ENCODE measurements at places on chromosomes 16 and 17. TPM values are rescaled to one million over a fixed set of nuclear protein-coding genes. Genes with fewer than 3 reads are reported as not detected.
A peak's percentile ranks its signal among the peaks of the same experiment; 100 is the strongest.

GRCh38 chr16:53866520-53866919 is 162.6 kb downstream of the FTO start:
- no peak for DNase-seq

- no peak for DNase-seq
Measured at GRCh38 chr17:65442250-65442649, 119.2 kb downstream of the AXIN2 start.

DNA sequence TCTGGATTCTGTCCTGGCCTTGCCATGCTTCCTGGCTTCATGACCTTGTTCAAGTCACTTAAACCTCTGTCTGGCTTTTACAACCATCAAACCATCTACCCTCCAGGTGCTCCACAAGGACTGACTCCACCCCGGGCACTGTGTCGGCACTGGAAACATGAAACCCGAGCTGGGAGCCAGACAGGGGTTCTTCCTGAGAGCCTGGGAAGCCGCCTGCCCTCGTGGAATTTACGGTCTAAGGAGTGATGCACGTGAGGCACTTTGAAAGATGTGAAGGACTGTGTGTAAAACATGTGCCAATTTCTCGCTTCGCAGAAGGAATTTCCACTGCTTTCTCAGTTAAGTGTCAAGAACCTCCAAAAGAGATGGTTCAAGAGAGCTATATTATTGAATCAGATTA is 11.6 kb downstream of the CDK5R1 start:
- DNase-seq, result peak; percentile 81

- no peak for DNase-seq
Measured at GRCh38 chr16:80164966-80165550, 375.7 kb upstream of the DYNLRB2 start.

The ZNF385C gene
- total RNA-seq, result 2.3 TPM

The STAC2 gene
- 0.46 TPM for total RNA-seq

- DNase-seq, result no peak
Measured at GRCh38 chr17:79681628-79682261, 49.0 kb upstream of the ENPP7 start.
